ENCODE measurements at places on chromosomes 2 and 18.

DNA sequence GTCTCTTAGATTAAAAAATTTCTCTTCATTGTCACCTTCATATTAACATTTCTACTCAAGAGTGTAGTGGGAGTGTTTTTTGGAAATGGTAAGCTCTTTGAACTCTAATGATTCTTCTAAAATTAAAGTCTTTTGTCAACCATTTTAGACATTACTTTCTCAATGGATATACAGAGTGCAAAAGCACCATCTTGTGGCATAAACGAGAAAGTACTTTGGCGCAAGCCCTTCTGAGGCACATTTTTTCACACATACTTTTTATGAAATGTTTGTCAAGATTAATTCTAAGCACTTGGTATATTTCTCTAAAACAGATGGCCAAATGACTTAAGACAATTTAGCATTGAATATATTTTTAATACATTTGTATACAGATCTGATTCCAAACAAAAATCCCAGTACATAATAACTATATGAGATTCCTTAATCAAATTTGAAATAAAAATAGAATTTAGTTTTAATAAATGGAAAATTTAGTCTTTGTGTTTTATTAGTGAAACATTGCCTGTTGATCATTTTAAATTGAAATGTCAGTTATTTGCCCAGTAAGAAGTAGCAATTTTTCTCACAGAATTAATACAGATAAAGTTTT is 63.3 kb upstream of the GALNT5 start:
- DNase-seq, result no peak
- H3K4me1 ChIP-seq, result no peaks in the 10 kb centered on the region
- H3K27me3 ChIP-seq, result no peaks in the 10 kb centered on the region
- no peak overlapping the region for H3K27ac ChIP-seq

DNA sequence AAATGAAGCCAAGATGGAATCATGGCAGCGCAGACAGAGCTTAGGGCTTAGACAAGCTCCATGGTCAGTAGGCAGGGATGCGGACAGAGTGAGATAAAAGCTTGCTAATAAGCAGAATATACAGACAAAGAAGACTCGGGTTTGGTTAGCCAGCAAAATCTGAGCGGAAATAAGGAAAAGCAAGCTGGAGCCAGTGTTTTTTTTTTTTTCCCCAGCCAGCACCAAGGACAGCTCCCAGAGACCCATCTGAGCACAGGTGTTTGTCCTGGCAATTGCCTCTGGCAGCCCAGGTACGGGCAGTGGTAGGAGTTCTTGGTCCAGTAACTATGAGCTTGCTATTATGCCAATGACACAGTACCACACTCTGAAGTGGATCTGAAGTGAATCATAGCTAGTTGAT is 187.6 kb downstream of the ADCYAP1 start:
- no peak for DNase-seq
- no peaks in the 10 kb centered on the region for H3K27me3 ChIP-seq
- H3K4me1 ChIP-seq, result no peaks in the 10 kb centered on the region
- no peaks in the 10 kb centered on the region for H3K36me3 ChIP-seq
- no peak overlapping the region for H3K27ac ChIP-seq

DNA sequence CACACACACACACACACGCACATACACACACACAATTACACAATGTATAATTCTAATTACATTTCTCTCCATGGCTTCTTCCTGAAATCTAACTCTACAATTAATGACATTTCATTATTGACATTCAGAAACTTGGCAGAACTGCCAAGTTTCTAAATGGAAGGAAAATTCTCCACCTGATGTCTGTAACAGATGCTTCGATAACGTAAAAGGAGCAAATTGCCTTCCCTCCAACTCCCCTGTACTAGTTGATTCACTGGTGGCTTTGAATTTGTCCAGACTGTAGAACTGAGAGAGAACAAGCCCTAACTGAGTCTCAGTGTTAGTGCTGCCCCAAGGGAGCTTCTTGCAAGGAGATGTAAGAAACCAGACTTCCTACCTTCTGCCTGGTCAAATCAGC is 255.1 kb upstream of the TMEM200C start:
- no peak overlapping the region for H3K27ac ChIP-seq
- no peaks in the 10 kb centered on the region for H3K4me1 ChIP-seq
- no peaks in the 10 kb centered on the region for H3K36me3 ChIP-seq
- DNase-seq, result no peak
- H3K4me3 ChIP-seq, result no peak overlapping the region
- H3K27me3 ChIP-seq, result no peaks in the 10 kb centered on the region

GRCh38 chr18:41150316-41150715 is 804.7 kb upstream of the PIK3C3 start:
- DNase-seq, result no peak
- H3K4me1 ChIP-seq, result no peaks in the 10 kb centered on the region
- no peak overlapping the region for H3K4me3 ChIP-seq
- no peaks in the 10 kb centered on the region for H3K36me3 ChIP-seq

GRCh38 chr2:56416500-56417176 is 232.8 kb downstream of the CCDC85A start:
- H3K27me3 ChIP-seq, result no peaks in the 10 kb centered on the region
- no peaks in the 10 kb centered on the region for H3K4me1 ChIP-seq
- H3K4me3 ChIP-seq, result no peak overlapping the region
- no peaks in the 10 kb centered on the region for H3K36me3 ChIP-seq
- DNase-seq, result no peak

- no peaks in the 10 kb centered on the region for H3K36me3 ChIP-seq
- no peaks in the 10 kb centered on the region for H3K4me1 ChIP-seq
- H3K27me3 ChIP-seq, result no peaks in the 10 kb centered on the region
- no peak overlapping the region for H3K4me3 ChIP-seq
- no peak for DNase-seq
- no peak overlapping the region for H3K27ac ChIP-seq
Observed at GRCh38 chr18:73979742-73980141, 167.9 kb downstream of the FBXO15 start.

DNA sequence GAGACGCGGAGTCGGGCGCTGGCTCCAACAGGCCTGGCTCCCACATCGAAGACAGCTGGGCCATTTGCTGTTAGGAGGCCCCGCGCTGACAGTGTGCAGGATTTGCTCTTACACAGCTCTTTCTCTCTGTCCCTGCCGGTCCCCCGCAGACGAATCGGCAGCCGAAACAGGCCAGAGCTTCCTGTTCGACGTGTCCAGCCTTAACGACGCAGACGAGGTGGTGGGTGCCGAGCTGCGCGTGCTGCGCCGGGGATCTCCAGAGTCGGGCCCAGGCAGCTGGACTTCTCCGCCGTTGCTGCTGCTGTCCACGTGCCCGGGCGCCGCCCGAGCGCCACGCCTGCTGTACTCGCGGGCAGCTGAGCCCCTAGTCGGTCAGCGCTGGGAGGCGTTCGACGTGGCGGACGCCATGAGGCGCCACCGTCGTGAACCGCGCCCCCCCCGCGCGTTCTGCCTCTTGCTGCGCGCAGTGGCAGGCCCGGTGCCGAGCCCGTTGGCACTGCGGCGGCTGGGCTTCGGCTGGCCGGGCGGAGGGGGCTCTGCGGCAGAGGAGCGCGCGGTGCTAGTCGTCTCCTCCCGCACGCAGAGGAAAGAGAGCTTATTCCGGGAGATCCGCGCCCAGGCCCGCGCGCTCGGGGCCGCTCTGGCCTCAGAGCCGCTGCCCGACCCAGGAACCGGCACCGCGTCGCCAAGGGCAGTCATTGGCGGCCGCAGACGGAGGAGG is 3.5 kb downstream of the GDF7 start:
- H3K27me3 ChIP-seq, result peaks cover 31% of the 10 kb centered on the region
- no peak for DNase-seq
- H3K36me3 ChIP-seq, result no peaks in the 10 kb centered on the region
- H3K4me1 ChIP-seq, result peaks cover 26% of the 10 kb centered on the region

GRCh38 chr2:225742487-225742886 is 343.0 kb downstream of the NYAP2 start:
- H3K27me3 ChIP-seq, result no peaks in the 10 kb centered on the region
- no peak overlapping the region for H3K27ac ChIP-seq
- no peak for DNase-seq
- no peaks in the 10 kb centered on the region for H3K36me3 ChIP-seq
- H3K4me3 ChIP-seq, result no peak overlapping the region
- no peaks in the 10 kb centered on the region for H3K4me1 ChIP-seq

DNA sequence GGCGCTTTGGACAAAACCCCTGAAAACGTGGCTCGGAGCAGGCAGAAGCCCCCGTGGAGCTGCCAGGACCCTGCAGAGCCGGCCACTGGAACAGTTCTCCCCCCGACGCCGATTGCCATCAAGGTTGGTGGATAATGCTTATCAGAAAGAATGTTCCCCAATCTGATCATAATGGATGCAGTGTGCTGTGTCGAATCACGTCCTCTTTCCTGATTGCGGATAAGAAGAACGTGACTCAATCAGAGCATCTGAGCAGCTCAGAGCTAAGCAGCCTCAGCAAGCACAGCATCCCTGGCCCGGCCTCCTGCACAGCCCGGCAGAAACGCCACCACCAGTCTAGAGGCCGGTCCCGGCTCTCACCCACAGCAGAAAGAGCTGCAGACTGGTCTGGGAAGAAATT is 488.0 kb downstream of the EIPR1 start:
- H3K4me1 ChIP-seq, result no peaks in the 10 kb centered on the region
- no peak overlapping the region for H3K4me3 ChIP-seq
- H3K36me3 ChIP-seq, result no peaks in the 10 kb centered on the region
- no peak overlapping the region for H3K27ac ChIP-seq

- H3K27me3 ChIP-seq, result peaks cover 7% of the 10 kb centered on the region
- H3K4me1 ChIP-seq, result no peaks in the 10 kb centered on the region
- no peak overlapping the region for H3K4me3 ChIP-seq
- DNase-seq, result no peak
- no peaks in the 10 kb centered on the region for H3K36me3 ChIP-seq
Observed at GRCh38 chr2:60559880-60560279, 6.4 kb upstream of the BCL11A start.

DNA sequence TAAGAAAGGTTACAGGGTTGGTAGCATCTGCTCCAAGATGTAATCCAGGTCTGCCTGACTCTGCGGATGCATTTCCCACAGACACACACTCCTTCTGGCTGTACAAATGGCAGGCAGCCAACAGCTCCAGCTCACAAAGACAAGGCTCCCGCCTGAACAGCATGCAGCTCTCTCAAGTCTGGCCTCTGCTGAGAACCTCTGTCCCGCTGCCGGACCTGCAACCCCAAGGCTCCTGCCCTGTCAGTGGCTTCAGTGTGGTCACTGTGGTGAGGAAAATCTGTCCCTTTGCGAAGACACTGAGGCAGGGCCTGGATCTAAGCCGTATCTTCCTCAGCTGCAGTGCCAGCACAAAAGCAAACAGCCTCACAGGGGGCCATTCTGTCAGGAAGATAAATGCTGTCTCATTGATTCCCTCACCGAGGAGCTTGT is 469.3 kb upstream of the MEX3C start:
- no peak overlapping the region for H3K4me3 ChIP-seq
- H3K27ac ChIP-seq, result no peak overlapping the region
- no peaks in the 10 kb centered on the region for H3K4me1 ChIP-seq
- DNase-seq, result no peak
- no peaks in the 10 kb centered on the region for H3K27me3 ChIP-seq

DNA sequence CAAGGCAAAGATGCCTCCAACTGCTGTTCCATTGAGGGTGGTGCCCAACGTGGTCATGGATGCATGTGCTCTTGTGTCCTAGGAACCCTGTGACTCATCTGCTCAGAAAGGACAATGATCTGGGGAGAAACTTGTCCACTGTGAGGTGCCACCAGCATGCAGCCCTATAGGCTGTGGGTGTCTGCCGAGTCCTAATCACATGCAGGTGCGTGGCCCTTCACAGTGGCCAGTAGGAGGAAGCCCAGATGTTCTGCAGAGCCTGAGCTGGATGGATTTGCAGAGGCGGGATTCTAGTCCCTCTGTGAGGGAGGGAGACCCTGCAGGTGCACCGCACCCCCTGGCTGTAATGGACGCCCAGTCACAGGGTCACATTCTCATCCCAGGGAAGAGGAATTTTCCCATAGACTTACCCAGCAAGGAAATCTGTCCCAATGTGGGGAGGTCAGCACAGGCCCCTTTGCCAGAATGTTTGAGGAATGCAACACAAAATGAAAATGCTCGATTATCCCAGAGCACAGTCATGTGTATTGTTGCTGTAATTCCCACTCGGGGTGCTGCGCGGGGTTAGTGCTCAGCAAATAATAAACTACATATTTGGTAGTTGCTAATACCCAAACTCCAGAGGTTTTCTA is 13.9 kb downstream of the GDF7 start:
- no peak for DNase-seq
- H3K27me3 ChIP-seq, result no peaks in the 10 kb centered on the region
- H3K36me3 ChIP-seq, result no peaks in the 10 kb centered on the region

- peak overlapping the region; percentile 61 for H3K4me3 ChIP-seq
- H3K27me3 ChIP-seq, result no peaks in the 10 kb centered on the region
- DNase-seq, result no peak
- no peak overlapping the region for H3K27ac ChIP-seq
- no peaks in the 10 kb centered on the region for H3K36me3 ChIP-seq
Observed at GRCh38 chr2:231038483-231039293, 1.4 kb downstream of the C2orf72 start.

- H3K27ac ChIP-seq, result no peak overlapping the region
- H3K36me3 ChIP-seq, result no peaks in the 10 kb centered on the region
- no peak overlapping the region for H3K4me3 ChIP-seq
- DNase-seq, result no peak
Observed at GRCh38 chr18:1498216-1498615, 593.5 kb downstream of the ADCYAP1 start.

DNA sequence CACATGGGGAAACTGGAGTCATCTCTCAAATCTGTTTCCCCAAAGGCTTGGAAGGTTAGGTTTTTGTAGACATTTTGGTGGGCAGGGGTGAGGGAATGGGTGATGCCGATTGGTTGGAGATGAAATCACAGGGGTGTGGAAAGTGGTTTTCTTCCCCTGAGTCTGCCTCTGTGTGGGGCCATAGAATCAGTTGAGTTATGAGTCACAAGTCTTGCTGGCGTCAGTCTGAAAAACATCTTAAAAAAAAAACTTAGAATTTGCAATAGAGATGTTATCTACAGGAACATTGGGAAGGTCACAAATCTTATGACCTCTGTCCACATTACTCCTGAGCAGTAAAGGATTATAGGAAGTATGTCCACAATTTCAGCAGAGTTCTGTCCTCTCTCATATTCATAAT is 314.6 kb downstream of the CNTNAP5 start:
- H3K27ac ChIP-seq, result no peak overlapping the region
- H3K27me3 ChIP-seq, result no peaks in the 10 kb centered on the region
- H3K4me3 ChIP-seq, result no peak overlapping the region
- no peaks in the 10 kb centered on the region for H3K36me3 ChIP-seq
- no peak for DNase-seq

DNA sequence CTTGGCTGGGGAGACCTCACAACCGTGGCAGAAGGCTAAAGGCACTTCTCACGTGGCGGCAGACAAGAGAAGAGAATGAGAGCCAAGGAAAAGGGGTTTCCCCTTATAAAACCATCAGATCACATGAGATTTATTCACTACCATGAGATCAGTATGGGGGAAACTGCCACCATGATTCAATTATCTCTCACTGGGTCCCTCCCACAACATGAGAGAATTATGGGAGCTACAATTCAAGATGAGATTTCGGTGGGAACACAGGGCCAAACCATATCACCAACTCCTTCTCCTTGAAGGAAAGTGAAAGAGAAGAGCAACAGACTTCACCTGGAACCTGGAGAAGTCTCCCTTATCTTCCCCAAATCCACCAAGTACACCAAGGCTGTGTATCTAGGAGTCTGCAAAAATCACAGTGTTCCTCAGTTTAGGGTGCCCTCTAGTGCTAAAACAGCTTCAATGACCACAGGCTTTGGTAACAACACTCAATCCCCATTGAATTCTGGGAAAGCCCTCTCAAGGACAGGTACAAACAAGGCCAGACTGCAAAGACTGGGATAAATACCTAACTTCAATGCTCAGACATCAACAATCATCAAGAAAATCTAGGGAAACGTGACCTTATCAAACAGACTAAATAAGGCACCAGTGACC is 148.8 kb upstream of the SRD5A2 start:
- no peak for DNase-seq
- no peaks in the 10 kb centered on the region for H3K36me3 ChIP-seq
- H3K27ac ChIP-seq, result no peak overlapping the region

All from esophagus squamous epithelium (tissue), 5 donors.